Activated T-cell treated with anti-CD3 and anti-CD28 coated beads for 48 hours (primary cell): ENCODE measurements at places on chromosomes 16 and 17.

GRCh38 chr16:58123896-58124600 lies 5.1 kb downstream of the CFAP20 start:
- DNase-seq = no peak

DNA sequence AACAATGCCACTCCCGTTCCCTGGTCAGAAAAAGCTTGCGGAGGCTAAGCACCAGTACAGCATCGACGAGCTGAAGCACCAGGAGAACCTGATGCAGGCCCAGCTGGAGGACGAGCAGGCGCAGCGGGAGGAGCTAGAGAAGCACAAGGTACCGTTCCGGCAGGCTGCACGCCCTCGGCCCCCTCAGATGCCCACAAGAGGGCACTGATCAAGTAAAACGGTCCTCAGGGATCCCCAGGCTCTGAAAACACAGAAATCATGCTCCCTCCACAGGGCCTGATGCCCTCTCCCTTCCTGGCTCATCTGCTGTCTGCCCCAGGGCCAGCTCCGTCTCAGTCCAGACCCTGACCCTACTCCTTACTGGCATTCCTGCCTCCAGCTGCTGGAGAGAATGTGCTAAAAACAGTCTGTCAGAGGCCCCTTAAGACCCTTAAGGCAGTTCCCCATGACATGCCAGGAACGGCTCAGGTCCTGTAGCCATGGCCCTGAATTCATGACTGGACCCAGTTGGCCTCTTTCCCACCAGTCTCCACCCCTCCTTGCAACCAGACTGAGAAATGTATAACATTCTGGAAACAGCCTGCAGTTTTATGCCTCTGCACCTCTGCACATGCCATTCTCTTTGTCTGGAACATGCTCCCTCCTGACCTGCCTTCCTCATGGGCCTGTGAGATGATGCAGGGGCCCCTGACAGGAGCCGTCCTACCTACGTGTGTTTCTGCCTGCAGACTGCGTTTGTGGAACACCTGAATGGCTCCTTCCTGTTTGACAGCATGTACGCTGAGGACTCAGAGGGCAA lies 21.8 kb downstream of the DRC3 start:
- DNase-seq = peak; percentile 18

DNA sequence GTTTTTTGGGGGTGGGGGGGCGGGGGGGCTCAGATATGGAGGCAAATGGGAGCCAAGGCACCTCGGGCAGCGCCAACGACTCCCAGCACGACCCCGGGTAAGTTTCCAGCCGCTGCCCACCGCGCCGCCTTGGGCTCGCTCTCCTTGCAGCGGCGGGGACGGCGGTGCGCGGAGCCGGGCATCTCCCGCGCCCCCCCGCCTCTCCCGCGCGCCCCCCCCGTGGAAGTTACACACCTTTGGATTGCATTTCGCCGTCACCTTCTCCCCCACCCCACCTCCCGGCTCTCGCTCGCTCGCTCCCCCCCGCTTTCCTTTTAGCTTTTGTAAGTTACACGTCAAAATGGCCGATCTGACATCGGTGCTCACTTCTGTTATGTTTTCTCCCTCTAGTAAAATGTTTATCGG lies 387 bp downstream of the MSI2 start:
- no peak for DNase-seq

DNA sequence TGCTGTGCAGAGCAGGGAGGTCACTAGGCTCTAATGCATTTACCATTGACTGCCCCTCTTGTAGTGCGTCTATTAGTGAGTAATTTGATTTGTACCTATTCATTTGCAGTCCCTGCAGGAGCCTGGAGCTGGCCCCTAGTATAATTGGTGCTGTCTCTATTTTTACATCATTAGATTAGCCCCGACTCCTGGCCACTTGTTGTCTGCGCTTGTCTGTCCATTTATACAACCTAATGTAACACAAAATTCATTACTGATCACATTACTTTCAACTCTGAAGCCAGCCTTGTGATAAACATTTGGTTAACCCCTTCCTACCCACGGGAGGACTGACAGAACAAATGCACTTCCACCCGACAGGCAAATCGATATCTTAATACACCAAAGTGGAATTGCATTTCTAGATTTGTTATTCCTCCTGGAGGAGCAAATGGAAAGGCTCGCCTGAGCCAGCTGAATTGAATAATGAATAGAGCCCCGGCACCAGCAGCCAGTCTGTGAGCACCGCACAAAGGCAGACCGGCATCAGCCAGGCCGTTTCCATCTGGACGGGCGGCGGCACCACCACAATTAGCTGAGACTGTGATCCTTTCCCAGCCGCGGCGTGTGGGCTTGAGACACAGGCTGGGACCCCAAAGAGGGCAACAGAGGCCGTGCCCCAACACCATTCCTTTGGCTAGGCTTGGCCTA lies 18.7 kb upstream of the TBX2 start:
- no peak for DNase-seq

- DNase-seq = no peak
Observed at GRCh38 chr16:73186752-73187601, 139.0 kb upstream of the ZFHX3 start.

DNA sequence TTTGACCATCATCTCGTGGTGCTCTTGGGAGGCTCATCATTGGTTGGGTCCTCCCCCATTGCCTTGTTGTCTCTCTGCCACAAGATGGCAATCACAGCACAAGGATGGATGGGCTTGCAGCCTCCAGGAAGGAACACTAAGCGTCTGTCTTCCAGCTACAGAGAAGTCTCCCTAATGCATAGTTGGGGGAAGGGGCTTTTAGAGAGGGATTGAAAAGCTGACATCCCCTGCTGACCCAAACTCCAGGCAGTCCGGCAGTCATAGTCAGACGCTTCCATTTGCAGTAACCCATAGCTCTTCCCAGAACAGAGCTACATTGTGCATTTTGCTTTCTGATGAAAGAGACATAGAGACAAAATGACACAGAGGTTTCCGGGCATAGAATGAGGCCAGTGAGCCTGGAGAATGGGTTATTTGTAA lies 111.4 kb downstream of the UTP18 start:
- DNase-seq = peak; percentile 23

GRCh38 chr17:45312477-45313420 lies 4.1 kb downstream of the MAP3K14 start:
- DNase-seq = no peak

GRCh38 chr16:56793492-56793891 lies 63.6 kb downstream of the NUP93 start:
- DNase-seq = no peak

- no peak for DNase-seq
Observed at GRCh38 chr17:68776451-68776850, 175.3 kb upstream of the FAM20A start.

DNA sequence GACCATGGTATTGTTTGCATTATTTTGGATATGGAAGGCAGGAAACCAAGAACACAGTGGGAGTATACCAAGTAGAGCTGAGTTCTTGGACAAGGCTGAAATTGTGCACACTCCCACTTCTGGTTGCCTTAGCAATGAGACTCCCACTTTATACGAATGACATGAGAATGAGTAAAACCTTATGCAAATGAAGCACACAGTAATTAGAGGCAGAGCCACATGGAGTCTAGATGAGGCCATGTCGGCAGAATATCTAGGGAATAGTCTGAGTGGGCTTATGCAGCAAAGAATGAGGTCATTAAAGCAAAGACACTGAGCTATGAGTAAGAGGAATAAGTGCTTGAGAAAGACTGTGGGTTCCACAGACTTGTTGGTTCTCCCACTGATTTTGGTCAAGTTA lies 178.7 kb downstream of the GRIN2A start:
- no peak for DNase-seq

GRCh38 chr16:78667675-78668074 lies 568.2 kb downstream of the WWOX start:
- DNase-seq = no peak

DNA sequence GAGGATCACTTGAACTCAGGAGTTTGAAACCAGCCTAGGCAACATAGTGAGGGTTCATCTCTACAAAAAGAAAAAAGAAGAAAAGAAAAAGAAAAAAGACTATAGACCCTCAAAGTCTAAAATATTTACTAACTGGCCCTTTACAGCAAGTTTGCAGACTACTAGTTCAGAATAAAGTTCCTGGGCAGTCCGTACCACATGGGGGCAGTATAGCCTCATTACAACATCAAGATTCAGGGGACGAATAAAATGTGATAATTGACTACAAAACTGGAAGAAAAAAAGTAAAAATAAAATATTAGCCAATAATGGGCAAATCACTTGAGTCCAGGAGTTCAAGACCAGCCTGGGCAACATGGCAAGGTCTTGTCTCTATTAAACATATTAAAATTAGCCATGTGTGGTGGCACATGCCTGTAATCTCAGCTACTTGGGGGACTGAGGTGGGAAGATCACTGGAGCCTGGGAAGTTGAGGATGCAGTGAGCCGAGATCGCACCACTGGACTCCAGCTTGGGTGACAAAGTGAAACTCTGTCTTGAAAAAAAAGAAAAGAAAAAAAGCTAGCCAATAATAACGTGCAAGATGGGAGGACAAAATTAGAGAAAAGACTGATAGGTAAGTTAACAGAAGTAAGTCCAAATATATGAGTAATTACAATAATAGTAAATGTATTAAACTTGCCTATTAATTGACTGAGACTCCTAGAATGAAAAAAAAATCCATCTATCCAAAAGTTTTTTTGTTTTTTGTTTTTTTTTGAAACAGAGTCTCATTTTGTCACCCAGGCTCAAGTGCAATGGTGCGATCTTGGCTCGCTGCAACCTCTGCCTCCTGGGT lies 129.4 kb upstream of the SEC14L1 start:
- DNase-seq = peak; percentile 30

DNA sequence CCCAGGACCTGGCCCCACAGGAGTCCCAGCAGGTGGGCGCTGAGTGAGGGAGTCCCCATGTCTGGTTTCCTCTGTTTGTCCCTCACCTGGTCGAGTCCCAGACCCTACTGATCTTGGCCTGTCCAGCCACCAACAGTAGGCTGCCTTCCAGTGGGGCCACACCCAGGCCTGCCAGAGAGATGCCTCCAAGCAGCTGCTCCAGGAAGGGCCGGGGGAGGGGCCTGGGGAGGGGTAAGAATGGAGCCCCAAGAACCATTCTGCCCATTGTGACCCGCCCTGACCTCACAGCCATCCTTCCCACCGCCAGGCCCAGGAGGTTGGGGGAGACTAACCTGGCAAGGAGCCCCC lies 736 bp downstream of the SPATA20 start:
- DNase-seq = no peak

- DNase-seq = no peak
Observed at GRCh38 chr17:80123791-80124190, 22.4 kb downstream of the GAA start.

- peak; percentile 26 for DNase-seq
Observed at GRCh38 chr17:77783991-77784820, 174.3 kb upstream of the TNRC6C start.

DNA sequence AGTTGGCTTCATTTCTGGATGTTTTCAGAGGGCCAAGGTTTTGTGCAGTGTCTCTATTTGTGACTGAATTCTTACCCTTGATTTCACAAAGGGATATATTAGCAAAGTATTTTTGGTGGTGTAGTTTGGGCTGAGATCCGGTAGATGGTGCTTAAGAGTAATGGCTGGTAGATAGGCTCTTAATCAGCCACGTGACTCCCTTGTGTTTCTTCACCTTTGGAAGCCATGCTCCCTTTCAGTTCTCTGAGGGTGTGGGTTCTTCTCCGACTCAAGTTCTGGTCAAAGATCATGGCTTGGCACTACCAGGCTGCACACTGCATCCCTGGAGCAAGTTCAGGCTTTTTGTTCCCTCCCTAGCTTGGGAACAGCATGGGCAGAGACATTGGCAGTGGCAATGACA lies 887.3 kb downstream of the CDH8 start:
- no peak for DNase-seq

GRCh38 chr17:12519956-12520594 lies 145.6 kb upstream of the MYOCD start:
- no peak for DNase-seq

DNA sequence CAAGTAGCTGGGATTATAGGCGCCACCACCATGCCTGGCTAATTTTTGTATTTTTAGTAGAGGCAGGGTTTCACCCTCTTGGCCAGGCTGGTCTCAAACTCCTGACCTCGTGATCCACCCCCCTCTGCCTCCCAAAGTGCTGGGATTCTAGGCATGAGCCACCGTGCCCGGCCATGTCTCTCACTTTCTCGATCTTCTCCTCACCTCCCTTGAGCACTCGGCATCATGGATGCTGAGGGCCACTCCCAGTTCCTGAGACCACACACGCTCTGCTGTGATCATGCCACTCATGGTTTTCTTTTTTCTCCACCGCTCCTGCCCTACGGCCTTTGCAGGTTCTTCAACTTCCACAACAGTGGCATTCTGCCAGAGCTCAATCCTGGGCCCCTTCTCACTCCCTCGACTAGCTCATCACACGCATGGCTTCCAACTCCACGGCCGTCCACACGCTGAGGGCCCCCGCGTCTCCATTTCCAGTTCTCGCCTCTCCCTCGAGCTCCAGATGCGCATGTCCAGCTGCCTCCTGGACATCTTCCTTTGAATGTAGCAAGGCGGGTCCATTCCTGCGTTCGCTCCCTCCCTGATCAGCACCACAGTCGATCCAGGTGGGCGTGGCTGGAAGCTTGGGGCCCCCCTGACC lies 5.5 kb upstream of the NCBP3 start:
- no peak for DNase-seq

GRCh38 chr16:73051226-73051625 lies 3.3 kb upstream of the ZFHX3 start:
- no peak for DNase-seq

DNA sequence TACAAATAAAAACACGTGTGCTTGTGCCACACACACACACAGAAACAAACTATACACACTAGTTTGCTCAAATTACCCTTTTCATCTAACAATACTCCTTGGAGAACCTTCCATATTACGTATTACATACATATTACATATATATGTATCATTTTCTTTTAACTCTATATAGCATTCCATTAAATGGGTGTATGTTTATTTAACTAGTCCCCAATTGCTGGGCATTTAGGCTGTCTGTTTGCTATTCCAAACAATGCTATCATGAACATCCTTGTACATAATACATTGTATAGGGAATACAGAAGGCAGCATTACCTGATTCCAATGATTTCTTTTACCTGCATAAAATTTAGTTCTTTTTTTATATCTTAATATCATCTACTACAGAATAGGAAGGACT lies 73.1 kb downstream of the SKAP1 start:
- no peak for DNase-seq

DNA sequence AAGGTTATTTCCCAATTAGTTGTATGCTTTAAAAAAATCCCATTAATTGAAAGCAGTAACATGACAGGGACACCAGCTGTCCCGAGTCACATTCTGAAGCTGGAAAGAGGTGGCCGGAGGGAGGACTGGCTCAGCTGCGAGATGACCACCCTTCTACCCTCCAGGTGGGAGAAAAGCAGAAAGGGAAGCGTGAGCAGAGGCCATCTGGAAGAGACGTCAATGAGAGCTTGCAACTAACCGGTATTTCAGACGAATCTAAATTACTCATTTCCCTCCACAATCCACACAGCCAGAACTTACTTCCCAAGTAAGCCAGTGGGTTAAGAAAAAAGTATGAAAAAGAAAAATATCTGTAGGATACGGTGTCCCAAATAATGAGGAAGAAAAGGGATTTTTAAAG lies 28.5 kb upstream of the SLC38A8 start:
- no peak for DNase-seq

DNA sequence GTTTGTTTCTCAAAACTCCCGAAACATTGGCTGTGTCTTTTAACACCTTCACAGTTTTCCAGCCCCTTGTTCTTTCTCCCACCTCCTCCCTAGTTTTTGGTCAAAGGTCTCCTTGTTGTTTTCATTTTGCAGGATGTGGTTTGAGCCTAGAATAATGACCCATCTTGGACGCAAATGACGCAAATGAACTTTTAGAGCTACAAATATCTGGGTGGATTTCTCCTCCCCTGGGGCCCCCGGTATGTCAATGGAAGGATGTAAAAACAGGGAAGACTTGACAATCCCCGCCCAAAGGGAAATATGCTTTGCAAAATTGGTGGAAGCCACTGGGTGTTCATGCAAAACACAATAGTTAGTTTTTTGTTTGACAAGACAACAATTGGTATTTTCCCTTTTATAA lies 236.0 kb upstream of the IRX3 start:
- no peak for DNase-seq
